NCI-H510A treated with DMSO at 0.1 percent for 48 hours (cell line): ENCODE measurements at places on chromosomes 5 and 9.
A peak's percentile ranks its signal among the peaks of the same experiment; 100 is the strongest.

- no peak for DNase-seq
Observed at GRCh38 chr9:106110483-106110882, 416.1 kb downstream of the TMEM38B start.

DNA sequence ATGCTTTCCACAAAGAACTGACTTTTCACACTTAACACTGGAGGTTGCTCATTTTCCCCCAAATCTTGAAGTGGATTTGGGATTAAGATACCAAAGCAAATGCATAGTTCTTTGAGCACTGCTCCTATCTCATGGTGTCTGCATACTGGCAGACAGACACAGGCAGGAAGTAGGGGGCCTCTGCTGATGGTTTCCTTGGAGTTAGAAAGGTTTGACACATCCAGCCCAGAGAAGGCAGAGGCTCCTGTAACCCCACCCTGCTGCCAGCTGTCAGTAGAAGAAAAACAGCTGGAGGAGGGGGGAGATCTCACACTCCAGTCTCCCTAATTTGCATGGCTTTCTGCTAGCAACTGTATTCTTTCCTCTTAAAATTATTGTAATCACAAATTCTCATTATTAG is 44.1 kb downstream of the APTX start:
- no peak for DNase-seq

- no peak for DNase-seq
Observed at GRCh38 chr5:123571927-123572326, 60.0 kb downstream of the CSNK1G3 start.

GRCh38 chr9:14956208-14956607 is 46.0 kb upstream of the FREM1 start:
- DNase-seq = no peak

DNA sequence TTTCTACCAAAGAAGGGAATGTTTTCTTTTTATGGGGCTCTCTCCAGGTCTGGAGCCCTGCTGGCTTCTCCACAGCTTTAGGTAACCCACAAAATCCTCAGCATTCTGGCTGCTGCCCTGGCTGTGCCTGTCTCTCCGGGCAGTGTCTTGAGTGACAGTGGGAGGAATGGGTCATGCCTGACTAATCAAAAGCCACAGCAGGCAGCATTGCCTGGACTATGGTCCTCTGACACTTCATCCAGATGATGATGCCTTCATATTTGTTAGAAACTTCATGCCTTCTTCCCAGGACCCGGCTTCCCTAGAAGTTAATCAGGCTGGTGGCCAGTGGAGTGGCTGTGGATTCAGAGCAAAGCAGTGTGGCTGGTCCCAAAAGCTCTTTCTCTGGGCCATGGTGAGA is 32.2 kb upstream of the TGFBI start:
- no peak for DNase-seq

- no peak for DNase-seq
Observed at GRCh38 chr9:114060711-114061110, 17.4 kb downstream of the AMBP start.

DNA sequence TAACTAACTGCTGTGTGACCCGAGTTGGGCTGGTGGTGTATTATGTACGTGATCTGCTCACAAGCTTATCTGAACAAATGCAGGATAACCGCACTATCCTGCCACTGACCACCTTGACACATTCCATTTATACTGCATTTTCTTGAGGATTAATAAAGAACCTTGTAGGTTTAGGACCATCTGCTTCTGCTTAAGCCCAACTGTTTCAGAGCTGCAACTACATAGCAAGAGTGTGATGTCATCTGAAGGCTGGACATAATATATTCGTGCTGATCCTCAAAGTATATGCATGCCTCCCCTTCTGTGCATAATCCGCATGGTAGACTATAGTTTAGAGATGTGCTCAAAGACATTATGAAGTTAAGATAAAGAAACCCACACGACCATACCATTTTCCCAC is 435.9 kb downstream of the BNC2 start:
- no peak for DNase-seq

- peak; percentile 84 for DNase-seq
Observed at GRCh38 chr5:10355071-10355889, 1.8 kb downstream of the MARCHF6 start.

GRCh38 chr9:97873425-97873824 is 20.4 kb downstream of the FOXE1 start:
- no peak for DNase-seq

DNA sequence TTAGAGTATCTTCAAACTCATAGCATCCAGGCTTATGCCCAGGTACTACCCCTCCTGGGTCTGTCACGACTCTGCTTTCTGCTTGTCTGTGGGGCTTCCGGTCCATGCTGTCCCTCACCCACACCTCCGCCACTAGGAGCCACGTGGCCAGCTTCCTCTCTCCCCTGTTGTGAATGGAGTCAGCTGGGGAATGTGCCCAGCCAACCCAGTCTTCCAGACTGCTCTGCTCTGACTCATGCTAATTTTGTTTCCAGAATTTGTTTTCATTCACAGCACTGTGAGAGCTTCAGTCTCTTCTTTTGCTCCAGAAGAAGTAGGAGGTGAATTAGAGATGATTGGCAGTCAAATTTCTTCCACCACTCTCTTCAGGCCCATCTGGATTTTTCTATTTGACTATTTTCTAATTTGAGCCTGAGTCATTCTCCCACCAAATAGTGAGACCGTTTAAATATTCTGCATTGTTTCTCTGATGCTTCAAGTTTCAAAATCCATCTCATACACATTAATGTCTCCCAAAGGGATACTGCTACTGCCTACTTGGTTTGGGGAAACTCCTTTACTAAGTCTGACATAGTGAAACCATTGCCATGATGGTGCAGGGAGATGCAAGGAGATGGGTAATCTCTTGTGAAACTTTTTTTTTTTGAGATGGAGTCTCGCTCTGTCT is 424.1 kb upstream of the KIF2A start:
- DNase-seq = no peak

DNA sequence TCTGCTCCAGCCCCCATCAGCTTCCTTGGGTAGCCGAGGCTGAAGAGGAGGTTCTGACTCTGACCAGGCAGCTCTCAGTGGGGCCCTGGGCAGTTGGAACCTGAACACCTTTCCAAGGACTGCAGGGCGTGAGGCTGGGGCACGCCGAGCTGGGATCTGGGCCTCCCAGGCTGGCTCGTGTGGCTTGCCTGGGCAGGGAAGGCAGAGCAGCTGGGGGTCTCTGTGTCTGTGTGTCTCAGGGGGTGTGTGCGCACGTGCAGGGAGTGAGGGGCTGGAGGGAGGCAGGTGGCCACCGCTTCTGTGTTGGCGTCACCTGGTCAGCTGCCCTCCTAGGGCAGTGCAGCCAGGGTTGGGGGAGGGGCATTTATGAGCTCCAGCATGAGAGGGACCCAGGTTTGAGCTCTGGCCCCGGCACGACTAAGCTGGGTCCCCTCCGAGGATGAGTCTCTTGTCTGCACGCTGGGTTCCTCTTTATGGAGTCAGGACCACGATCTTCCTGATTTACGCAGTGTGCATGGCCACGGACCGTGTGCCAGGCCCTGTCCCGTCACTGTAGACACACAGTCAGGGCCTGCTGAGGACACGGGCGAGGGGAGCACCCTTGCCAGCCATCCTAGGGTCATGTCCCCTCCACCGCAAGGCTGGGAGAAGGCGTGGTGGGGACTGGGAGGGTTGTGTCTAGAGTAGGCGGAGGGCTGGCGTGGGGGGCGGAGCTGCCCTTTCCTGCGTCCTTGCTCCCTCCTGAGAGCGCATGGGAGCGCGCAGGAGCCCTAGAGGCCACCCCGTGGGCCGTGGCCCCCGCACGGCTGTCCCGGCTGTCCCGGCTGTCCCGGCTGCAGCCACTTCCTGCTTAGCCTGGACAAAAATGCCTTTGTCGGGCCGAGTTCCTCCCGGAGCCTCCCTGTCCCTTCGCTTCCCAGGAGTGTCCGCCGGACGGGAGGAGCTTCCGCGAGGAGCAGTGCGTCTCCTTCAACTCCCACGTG is 4.6 kb downstream of the ADAMTSL2 start:
- no peak for DNase-seq

DNA sequence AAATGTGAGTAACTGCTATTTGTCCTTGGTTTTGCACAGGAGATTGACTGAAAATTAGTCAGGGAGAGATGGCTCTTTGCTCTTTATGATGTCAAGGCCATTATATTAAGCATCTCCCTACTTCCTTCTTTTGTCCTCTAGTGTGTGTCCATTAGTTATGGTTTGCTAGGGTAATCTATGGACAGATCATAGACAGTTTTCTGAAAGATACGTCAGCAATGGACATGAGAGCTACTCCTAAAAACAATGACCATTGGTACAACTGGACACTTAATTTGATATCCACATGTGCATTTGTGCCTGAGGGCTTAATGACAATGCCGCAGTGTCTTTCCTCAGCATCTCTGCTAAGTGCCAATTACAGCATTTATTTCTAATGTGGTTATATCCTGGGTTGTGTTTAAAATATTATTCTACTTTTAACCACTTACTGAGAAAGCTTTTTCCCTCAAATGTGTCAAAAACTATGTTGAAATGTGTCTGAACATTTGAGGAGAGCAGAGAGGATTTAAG is 218.2 kb upstream of the RFX3 start:
- no peak for DNase-seq
